Fibroblast of skin of back (primary cell): ENCODE measurements at places on chromosomes 13 and 19.

DNA sequence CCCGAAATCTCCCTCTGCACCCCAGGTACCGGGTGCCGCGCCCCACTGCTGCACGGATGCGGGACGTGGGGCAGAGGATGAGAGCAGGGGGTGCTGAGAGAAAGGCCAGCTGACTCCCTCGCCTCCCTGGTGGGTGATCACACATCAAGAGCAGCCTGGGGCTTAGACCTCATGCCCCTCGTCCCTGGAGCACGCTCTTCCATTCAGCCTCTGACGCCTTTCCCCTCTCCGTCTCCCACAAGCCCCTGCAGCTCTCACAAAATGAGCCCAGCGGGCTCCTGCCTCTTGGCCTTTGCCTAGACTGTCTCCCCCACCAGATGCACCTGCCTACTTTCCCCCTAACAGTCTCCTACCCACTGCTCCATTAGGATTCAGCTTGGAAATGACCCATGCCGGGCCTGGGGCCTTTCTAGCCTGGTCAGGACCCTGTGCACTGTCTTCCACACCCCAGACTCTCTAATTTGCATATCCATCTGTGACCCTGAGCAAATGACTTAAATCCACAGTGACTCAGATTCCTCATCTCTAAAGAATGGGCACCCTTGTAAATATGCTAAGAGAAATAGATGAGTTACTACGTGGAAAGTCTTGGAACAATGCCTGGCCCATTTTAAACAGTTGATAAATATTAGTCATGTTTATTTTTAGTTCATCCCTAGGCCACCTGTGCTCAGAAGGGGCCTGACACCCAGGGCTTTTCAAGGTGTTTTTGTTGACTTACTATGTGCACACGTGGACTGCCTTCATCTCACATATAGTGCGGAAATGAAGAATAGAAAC lies 582 bp upstream of the PTPRH start:
- peak; percentile 96 for DNase-seq

DNA sequence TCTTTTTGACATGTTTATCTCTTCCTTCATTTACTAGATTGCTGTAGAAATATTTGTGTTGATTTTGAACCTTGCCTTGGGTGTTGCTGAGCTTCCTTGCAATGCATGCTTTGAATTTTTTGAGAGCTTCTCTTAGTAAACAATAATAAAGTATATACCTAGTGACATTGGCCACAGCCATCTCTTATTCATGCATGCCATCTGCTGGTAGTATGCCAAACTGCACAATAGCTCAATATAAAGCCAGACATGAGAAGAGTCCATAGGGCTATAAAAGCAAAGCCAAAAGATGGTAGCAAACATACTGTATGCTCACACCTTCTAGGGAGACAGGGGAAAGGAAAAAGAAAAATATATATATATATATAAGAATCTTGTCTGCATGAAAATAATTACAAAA lies 18.9 kb upstream of the ZSCAN5A start:
- peak; percentile 51 for DNase-seq

DNA sequence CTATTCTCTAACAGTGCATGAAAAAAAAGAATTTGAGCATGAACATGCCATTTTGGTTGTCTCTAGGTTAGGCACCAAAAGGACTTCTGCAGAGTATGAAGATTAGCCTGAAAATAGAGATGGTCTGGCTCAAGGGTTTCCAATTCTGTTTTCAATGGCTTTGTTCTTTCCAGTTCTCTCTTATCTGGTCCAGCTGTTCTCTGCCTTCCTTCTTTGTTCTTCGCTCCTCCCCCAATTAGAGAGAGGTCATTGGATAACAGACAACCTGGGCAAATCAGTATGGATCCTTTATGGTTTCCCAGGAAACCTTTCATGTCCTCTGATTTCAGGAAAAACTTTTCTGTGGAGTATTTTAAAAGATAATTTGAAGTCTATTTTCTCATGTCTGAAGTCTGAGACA lies 623.4 kb downstream of the PCDH17 start:
- DNase-seq: no peak

DNA sequence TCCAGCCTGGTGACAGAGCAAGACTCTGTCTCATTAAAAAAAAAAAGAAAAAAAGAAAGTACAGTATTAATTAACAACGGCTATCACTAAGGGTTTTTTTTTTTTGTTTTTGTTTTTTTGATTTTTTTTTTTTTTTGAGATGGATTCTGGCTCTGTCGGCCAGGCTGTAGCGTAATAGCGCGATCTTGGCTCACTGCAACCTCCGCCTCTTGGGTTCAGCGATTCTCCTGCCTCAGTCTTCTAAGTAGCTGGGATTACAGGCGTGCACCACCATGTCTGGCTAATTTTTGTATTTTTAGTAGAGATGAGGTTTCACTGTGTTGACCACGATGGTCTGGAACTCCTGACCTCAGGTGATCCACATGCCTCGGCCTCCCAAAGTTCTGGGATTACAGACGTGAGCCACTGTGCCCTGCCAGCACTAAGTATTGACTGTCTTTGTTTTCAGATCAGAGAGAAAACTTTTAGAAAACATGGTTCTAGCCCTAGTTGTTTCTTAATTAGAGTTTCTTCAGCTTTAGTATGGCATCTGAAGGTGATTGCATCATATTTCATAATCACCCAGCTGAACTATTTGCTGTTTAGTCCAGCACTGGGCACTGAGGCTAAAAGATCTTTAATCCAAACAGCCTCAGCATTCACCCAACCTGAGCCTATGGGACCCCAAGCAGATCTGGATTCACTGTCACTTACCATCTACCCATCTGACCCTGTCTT lies 2.7 kb upstream of the GATAD2A start:
- no peak for DNase-seq

DNA sequence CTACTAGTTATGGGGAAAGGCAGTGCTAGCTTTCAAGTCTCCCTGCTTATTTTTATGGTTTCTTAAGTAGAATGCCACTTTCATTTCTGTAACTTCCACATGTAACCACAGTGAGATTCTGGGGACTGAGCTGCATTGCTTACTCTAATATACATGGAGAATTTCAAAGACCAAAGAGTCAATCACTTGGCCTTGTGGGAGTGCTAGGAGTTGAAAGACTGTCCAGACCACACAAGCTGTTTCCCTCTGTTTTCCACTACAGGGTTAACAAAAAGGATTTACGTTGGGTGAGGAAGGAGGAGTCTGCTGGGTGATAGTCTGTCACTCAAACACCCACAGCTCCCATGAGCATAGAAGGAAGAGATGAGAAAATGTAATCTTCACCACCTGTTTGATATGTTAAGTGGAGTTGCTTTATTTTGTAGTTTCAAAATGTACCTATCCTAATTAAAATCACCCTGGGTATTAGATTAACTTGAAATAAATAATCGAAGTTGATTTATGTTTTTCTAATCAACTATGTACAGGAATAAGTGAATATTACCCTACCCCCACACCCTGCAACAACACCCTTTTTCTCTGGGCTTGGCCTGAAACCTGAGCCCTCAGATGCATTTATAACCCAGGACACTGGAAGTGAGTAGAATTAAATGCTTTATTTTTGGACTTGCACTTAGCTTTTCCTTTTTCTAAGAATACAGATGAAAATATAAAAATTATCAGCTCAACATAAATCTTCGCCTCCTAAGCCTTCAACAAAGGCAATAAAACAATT lies 225.8 kb upstream of the SLC10A2 start:
- no peak for DNase-seq

DNA sequence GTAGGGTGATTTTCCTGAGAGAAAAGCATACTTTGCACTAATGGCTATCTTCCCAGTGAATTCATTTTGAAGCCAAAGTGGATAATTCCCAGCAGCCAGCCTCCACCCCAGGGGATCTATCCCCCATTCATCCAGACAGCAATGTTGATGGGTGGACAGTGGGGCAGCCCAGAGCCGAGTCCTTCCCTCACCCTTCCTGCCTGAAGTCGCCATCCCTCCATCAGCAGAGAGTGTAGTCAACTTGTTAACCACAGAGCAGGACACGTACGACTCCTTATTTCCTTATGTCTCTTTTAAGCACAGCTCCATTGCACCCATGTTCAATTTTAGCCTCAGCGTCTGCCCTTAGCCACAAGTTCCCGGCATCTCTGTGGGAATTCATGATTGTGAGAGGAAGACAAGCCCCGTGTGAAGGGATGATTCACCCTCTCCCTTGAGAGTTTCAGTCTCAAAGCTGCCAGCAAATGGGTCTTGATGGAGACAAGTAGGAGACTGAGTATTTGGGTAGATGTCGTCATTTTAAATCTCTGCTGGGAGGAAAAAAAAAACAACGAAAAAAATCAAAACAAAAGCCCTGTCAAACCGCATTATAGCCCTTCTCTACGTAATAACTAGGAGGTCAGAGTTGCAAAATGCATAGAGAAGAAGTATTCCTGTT lies 58.3 kb upstream of the MEDAG start:
- DNase-seq: peak; percentile 100

DNA sequence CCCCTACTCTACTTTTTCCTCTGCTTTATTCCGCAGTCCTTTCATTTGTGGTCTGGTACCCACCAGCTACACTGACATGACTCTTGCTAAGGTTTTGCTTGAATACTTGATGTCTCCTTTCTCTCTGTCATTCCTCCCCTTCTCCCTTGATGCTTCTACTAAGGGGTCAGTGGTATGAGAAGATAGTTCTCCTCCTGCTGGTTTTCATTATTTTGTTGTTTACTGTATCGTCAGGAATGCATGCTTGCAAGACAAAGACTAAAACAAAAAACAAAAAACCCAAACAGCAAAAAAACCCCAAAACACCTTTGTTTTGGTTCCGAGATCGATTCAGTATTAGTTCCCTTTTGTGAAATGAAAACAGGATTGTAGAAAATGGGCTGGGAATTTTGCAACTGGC lies 59.5 kb downstream of the PCCA start:
- DNase-seq: no peak

GRCh38 chr13:23384111-23384510 lies 49.4 kb downstream of the SACS start:
- peak; percentile 77 for DNase-seq

GRCh38 chr19:47839913-47840312 lies 18.2 kb downstream of the CRX start:
- DNase-seq: no peak

- no peak for DNase-seq
Observed at GRCh38 chr13:28137596-28137995, 749 bp upstream of the PAN3 start.

DNA sequence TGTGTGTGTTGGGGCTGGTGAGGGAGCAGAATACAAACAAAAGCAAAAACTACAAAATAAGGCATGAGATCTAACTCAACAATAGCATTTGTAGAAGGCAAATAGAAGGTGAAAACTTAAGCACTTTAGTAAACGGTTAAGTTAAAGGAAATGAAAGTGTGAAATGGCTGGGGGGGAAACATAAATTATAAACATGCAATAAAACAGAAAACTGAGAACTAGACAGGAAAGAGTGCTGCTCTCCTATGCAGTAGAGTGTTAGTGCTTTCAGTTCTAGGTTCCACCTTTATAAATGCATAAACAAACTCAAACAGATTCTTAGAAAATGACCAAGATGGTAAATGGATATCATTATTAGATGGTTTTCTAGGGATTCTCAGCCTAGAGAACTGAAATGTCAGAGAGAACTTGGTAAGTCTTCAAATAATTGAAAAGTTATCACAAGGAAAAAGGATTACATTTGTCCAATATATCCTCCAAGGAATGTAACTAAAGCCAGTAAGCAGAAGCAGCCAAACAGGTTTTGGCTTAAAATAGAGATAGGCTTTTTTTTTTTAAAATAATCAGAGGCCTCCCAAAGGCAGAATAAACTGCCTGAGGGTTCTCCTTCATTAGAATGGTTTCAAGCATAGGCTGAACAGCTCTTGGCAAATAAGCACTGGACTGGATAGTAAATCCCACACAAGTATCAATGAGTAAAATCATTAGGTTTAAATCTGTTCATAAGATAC lies 23.3 kb downstream of the RBM26 start:
- DNase-seq: no peak
